ENCODE measurements at places on chromosomes 12 and 14.
A peak's percentile ranks its signal among the peaks of the same experiment; 100 is the strongest.

- peak; percentile 37 for DNase-seq
These were observed 10.6 kb downstream of the HHIPL1 start for GRCh38 chr14:99655521-99655920.

DNA sequence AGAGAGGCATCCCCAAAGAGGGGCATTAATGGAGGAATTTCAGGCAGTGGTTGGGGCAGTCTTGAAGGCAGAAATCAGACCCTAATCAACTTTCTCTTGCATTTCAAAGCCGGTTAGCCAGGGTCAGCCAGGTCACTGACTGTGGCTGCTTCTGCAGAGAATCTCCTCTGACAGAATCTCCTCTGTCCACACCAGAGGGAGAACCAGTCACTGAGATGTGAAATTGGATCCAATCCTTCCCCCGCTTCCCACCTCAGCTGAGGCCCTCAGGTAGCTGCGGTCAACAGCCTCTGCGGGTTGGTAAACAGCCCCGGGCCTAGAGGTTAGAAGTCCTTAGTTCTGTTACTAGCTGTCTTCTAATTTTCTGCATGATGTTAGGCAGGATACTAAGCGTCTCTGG is 39.8 kb upstream of the NUAK1 start:
- DNase-seq = no peak

DNA sequence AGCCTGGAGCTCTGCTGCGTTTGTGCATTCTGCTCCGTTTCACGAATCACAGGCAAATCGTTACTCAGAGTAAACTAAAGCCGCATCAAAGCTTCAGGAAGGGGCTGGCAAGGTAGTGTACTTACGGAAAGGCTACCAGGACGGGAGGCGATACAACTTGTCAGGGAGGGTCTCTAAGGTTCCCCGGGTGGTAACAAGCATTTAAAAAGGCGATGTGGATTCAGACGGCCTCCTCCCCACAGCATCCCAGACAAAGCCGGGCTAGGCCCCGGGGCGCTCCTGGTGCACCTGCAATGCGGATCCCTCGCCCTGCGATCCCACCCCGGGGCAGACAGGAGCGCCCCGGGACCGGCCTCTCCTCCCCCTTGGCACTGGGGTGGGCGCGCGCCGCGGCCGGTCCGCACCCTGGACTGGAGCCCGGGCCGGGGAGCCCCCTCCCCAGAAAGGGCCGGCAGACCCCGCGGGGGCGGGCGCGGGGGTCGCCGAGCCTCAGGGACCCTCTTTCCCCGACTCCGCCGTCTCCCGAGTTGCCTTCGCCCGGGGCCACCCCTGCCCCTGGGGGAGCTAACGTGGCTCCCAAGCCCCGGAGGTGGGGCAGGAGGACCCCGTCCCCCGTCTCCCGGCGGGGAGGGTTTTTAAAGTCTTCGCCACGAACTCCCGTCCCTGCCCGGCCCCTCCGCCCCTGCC is 718 bp downstream of the CCDC92 start:
- peak; percentile 46 for DNase-seq

GRCh38 chr12:67761566-67761965 is 113.0 kb downstream of the DYRK2 start:
- no peak for DNase-seq

- DNase-seq = no peak
These were observed 36.7 kb downstream of the SLC25A47 start for GRCh38 chr14:100359881-100360280.

- peak; percentile 77 for DNase-seq
These were observed 77.5 kb downstream of the PELI2 start for GRCh38 chr14:56195704-56196103.

DNA sequence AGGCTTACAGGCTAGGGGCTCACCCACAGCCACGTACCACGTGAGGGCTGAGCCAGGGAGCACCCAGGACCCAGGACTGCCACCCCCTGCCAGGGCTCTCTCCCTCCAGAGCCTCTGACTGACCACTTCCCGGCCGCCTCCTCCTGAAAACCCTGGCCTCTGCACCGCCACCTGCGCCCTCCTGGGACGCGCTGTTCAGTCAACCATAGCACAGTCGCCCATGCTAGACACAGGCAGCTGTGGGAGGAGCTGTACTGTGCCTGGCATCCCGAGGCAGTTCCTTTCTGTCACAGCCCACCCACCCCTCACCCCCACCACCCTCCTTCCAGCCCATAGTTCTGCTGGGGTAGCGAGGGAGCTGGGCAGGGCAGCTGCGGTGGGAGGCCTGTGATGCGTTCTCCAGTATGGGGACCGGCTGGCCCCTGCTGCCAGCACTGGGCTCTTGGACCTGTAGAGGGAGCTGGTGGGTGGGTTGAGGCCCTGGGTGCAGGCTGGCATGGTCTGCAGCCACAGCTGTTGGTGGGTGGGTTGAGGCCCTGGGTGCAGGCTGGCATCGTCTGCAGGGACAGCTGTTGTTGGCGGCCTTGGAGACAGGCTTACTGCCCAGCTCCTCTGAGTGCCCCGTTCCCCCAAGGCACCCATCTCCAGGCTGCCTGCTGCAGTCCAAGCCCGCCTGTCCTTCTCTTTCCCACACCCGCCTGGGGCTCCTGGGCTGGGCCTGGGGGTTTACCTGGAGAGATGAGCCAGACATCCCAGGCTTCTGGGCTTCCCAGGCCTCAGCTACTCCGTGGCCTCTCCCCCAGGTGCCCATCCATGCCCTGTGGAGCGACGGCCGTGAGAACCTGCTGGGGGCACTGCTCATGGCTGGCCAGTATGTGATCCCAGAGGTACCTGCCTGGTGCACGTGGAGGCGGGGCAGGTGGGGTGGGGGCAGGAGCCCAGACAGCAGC is 11.5 kb downstream of the ASPG start:
- DNase-seq = no peak

DNA sequence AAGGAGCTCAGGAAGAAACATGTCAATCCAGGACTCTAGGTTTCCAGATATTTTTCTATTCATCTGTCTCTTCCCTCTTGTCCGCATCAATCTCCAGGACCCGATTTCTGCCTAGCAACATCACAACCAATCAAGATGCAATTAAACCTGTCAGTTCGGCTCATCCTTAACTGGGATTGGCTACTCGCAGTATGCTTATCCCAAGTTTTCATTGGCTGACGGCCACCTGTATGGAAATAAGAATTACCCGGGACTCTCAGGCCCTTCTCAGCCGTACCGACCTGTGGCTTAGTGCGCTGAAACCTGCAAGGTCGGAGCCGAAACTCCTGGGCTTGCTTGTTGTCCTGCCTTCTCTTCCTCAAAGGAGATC is 20.4 kb upstream of the ATP5MC2 start:
- peak; percentile 74 for DNase-seq

DNA sequence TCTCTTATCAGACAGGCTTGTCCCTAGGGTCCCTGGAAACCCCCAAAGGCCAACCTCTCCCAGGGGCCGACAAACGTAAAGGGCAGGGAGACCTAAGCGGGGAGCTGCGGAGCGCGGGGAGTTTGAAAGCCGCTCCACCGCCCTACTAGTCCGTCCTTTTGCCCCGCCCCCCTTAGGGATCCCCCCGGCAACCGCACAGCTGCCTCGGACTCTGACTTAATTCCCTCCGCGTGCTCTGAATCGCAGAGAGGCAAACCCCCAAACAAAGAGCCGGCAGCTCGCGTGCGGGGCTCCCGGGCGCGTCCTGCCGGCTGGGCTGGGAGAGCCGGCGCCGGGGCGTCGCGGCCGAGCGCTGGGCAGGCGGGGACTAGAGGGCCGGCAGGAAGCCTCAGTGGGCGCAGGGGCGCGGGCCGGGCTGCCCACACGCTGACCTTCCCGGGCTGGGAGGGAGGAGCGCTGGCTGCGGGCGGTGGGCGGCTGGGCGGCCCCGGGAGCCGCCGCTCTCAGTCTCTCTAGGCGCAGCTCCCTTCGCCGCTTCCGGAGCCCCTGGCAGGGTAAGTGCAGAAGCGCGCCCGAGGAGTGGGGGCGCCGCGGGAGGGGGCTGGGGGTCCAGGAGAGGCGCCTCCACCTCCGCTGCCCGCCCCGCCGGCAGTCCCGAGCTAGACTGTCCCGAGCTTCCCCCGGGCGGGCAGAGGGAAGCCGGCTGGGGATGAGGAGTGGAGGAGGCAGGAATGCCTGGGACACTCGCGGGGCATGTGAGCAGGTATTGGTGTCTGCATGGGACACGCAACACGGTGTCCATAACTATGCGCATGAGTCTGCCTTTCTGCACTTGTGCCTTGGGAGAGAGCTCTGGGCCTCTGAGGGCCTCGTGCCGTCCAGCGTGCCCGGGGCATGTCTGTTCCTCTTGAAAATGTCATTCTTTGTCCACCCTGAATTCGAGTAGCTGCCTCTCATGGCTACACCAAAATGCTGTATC is at the start of gene TSPAN11:
Gene TSPAN11 (plus strand): TSS at position 506 of the 979 bp plus-strand sequence. CDS start 27,244 bp downstream, outside the sequence.
- DNase-seq = peak; percentile 31
